ENCODE measurements at places on chromosomes 3 and 15. TPM values are rescaled to one million over a fixed set of nuclear protein-coding genes. Genes with fewer than 3 reads are reported as not detected.

The FOXB1 gene
- not detected for total RNA-seq

The ZNF385D gene
- 1.1 TPM for total RNA-seq

The PCSK6 gene
- total RNA-seq: 19.9 TPM

The FGF12 gene
- 218 TPM for total RNA-seq

The SLC22A13 gene
- not detected for total RNA-seq

The SLC35A5 gene
- 16.4 TPM for total RNA-seq

The ECE2 gene
- total RNA-seq: not detected
